Psoas muscle (tissue), 8 donors: ENCODE measurements at places on chromosomes 2 and 18. TPM values are rescaled to one million over a fixed set of nuclear protein-coding genes. Genes with fewer than 3 reads are reported as not detected.

DNA sequence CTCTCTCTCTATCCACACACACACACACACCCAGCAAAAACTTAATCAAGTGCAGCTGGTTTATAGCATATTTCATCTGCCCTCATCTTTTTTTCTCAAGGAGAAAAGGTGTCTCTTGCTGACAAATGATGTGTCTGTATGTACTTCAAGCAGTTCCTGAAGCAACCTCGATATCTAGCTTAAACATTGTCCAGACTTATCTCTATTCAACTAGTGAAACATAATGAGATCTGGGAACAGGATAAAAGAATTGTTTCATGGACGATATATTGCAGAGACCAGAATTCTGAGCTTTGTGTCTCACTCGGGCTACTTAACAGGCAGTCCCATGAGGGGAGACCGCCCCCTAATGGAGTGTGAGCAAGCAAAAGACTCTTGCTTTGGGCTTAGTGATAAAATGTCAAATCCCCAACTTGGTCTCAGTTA is 929.2 kb upstream of the SOX11 start:
- DNase-seq: no peak

DNA sequence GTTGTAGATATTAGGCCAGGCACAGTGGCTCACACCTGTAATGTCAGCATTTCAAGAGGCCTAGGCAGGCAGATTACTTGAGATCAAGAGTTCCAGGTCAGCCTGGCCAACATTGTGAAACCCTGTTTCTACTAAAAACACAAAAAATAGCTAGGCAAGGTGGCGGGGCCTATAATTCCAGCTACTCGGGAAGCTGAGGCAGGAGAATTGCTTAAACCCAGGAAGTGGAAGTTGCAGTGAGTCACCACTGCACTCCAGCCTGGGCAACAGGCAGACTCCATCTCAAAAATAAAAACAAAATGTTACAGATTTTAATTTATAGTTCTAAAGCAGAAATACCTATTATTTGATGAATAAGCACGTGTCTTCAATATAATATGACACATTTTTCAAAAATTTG is 65.6 kb upstream of the UBXN4 start:
- no peak for DNase-seq

DNA sequence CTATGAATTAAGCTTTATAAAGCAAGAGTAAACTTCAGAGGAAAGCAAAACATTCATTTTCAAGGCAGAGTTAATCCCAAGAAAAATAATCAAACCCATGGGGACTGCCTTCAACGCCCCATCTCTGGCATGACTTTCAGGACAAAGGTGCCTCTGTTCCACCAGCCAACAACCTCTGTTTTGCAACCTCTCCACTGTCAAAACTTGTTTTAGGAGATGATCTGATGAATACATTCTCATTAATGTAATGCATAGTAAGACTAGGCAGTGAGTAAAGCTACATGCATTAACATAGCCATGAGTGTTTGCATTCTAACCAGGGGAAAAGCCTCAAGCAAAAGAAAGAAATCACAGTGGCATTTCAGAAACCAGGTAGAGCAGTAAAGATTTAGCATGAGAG is 357.0 kb downstream of the FBXO15 start:
- no peak for DNase-seq

Gene TIA1
- polyA plus RNA-seq: 17.4 TPM

DNA sequence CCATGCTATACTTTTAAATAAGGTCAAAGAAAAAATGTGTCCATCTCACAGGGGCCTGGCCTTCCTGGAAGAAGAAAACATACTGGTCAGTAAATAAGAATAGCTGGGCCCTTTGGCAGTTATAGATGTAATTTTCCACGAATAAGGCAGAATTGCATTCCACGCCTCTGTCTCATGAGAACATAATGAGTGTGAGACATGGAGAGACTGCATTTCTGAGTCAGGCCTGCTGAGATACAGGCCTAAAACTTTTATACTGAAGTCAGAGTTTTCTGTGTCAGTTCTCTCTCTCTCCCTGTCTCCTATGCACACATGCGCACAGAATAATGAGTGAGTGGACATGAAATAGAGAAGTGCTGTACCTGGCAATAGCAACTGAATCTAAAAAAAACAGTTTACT is 20.4 kb upstream of the IL1R1 start:
- DNase-seq: no peak

Gene PTPRN
- 0.03 TPM for polyA plus RNA-seq

Gene EHBP1
- polyA plus RNA-seq: 5.2 TPM

Gene CD8B2
- 0.01 TPM for polyA plus RNA-seq

- no peak for DNase-seq
Observed at GRCh38 chr2:95007822-95008221, 17.7 kb upstream of the MAL start.

Gene PLCD4
- polyA plus RNA-seq: 39.7 TPM

- no peak for DNase-seq
Observed at GRCh38 chr18:56001576-56001975, 413.6 kb upstream of the TCF4 start.

- no peak for DNase-seq
Observed at GRCh38 chr18:54277899-54278298, 8.6 kb downstream of the POLI start.

- DNase-seq: no peak
Observed at GRCh38 chr2:148903294-148903693, 28.3 kb downstream of the KIF5C start.

GRCh38 chr2:54626884-54627283 is 96.6 kb upstream of the EML6 start:
- no peak for DNase-seq

GRCh38 chr2:172783165-172783898 is 47.7 kb downstream of the RAPGEF4 start:
- no peak for DNase-seq

Gene SLC9A2
- polyA plus RNA-seq: 0.81 TPM

- no peak for DNase-seq
Observed at GRCh38 chr2:240292035-240292574, 143.4 kb upstream of the GPC1 start.

DNA sequence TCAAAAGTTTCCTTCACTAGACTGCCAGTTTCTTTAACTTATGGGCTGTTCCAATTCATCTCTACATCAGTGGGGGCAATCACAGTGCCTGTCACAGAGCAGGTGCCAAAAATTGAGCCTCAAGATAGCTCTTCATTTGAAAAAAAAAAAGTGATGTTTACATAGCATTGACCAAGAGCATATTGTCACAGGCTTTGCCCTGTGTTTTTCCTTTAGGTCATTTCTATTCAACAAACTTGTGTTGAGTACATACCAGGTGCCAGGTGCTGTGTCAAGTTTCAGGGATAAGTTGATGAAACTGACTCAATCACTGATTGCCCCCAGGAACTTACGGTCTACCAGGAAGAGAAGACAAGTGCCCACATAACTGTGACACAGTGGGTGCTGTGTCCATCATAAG is 22.2 kb upstream of the NT5C1B start:
- no peak for DNase-seq

GRCh38 chr2:60285626-60286316 is 267.7 kb downstream of the BCL11A start:
- no peak for DNase-seq

Gene FSIP2
- polyA plus RNA-seq: 0.01 TPM

GRCh38 chr18:79374408-79375171 is 21.1 kb upstream of the NFATC1 start:
- DNase-seq: no peak

Gene C1QL2
- 0.03 TPM for polyA plus RNA-seq

DNA sequence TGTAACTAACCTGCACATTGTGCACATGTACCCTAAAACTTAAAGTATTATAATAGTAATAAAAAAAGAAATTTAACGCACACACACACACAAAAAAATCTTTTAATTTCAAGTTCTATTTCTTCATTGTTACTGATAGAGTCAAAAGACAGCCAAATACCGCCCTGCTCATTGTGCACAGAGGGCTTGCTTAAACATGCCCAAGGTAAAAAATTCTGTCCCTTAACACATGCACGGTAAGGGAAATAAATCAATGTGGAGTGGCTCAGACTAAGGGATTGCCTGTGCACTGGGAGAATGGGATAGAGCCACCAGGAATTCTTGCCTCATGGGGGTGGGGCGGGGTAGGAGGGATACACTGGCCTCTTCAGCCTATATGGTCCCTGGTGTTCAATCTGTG is 468.0 kb downstream of the NUP35 start:
- no peak for DNase-seq

- DNase-seq: no peak
Observed at GRCh38 chr2:122859260-122859659, 1103.8 kb downstream of the TSN start.

Gene NCKAP1
- polyA plus RNA-seq: 262 TPM

- no peak for DNase-seq
Observed at GRCh38 chr2:96113951-96114350, 2.4 kb downstream of the ADRA2B start.

DNA sequence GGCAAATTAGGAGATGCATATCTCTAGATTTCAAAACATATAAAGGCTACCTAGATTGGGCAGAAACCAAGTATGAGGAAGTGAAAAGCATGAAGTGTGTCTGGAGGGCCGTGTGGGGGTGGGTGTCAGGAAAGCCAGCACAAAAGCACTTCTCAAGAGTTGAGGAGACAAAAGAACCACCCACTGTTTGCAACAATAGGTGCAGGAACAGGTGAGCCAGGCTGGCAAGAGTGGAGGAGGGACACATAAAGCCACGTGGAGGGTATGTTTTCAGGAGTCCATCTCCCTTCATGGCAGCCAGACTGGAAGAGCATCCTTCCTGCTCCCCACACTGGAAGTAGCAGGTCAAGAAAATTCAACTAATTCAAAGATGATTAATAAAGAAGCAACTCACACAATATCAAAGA is 96.4 kb downstream of the CERS6 start:
- DNase-seq: no peak

GRCh38 chr18:12306752-12307700 is 1.0 kb upstream of the TUBB6 start:
- peak; percentile 72 for DNase-seq

DNA sequence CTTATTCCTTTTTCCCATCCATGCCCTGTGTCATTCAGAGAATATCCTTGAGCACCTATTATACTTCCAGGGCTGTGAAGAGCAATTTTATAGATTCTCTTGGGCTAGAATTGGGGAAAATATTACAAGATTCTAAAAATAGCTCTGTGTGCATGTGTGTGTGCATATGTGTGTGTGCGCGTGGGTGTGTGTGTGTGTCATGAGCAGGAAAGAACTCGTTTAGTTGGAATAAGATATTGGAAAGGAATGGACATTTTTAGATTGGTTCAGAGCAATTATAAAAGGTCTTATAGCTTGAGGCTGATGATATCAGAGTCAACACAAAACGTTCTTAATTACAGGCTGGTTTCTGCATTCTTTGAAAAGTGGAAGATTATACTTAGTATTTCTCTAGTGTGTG is 212.1 kb upstream of the COPS8 start:
- no peak for DNase-seq

GRCh38 chr2:20650393-20650876 is 463 bp downstream of the HS1BP3 start:
- no peak for DNase-seq

DNA sequence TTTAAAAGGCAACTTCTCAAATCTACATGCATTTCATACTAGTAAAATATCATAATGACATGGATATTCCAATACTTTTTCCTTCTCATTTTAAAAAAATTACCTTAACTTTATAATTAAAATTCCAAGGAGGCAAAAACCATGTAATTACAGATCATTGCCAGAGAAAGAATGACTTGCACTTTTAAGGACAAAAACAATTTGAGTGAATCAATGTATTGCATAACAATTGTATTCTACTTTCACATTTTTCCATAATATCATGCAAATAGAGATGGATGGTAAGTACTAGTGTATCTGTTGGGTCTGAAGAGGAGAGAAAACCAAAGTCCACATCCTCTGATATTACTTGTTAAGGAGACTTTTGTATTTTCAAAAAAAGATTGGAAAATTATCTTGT is 89.5 kb upstream of the NCK2 start:
- no peak for DNase-seq

Gene TXNDC2
- not detected for polyA plus RNA-seq

Gene TUBA3E
- 0.04 TPM for polyA plus RNA-seq

DNA sequence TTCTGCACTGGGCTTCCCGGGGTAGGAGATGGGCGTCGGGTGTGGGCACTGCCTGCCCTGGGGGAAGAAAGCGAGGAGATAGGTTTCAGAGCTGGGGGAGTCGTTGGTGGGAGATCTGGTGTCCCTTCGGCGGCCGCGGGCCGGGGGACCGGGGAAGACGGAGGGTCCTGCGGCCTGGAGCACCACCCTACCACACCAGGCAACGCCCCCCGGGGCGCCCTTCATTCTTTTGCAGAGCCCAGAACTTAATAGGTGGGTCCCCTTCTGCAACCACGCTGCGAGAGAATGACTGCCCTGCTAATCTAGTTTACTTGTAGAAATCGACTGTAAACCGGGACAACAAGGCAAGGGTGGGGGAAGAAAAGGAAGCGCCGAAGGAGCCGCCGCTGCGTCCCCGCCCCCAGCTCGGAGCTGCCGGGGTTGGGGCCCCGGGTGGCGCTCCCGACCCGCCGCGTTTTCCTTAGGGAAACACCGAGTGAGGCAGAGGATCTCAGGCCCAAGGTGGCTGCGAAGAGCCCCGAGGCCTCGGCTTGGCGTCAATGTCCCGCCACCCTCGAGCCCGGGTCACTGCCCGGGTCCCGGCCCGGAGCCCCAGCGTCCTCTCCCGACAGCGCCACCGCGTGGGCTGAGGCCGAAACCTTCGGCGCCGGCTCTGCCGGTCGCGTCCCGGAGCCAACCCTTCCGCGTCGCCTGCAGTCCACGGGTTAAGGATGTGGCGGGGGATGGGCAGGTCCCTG is 5.4 kb upstream of the SATB2 start:
- peak; percentile 78 for DNase-seq

DNA sequence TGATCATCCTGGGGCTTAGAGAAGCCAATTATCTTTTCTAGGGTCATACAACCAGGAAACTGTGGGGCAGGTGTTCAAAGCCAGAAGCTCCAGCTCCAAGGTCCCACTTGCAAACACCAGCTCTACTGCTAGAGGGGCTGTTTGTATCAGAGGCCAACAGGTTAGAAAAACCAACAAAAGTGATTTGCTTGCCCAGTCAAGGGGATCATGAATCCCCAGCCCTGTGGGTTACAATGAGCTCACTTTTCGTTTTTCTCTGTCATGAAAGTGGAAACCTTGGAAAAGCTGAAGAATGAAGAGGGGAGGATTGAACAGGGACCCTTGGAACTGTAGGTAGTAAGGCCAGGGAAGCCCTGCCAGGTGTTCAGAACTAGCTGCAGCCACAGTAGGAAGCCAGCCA is 119.2 kb downstream of the SPP2 start:
- no peak for DNase-seq

DNA sequence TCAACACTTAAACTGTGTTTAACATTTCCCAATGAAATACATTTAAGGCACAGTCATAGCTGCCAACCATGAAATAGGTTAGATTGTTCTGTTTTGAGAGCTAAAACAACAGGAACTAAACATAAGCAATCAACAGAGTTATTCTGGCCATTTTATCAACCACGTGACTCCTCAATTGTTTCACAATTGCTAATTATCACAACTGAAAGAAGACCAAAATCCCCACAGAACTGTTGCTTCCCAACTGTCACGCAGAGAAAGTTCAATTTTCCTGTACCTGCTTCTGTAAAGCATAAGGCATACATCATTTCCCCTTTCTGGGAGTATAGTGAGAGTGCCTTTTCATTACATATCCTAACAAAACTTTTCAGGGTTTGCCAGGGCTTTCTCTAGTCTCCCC is 248.6 kb downstream of the EPHA4 start:
- no peak for DNase-seq
